ENCODE measurements at places on chromosomes 1 and 21.
A peak's percentile ranks its signal among the peaks of the same experiment; 100 is the strongest.

- no peak for DNase-seq
Observed at GRCh38 chr1:24584171-24584647, 28.3 kb downstream of the NCMAP start.

DNA sequence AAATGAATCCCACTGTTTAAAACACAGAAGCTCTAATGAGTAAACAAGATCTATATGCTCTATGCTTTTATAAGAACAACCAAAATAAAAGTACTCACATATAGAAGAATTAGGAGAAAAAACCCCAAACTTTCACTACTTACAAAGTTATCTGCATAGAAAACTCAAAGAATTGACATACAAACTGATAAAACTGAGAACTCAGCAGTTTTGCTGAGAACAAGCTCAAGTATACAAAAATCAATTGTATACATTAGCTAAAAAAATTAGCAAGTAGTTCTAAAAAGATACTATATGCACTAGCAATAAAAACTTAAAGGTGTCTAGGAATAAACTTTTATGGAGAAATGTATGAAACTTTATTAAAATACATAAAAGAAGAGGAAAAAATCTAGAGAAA lies 186.2 kb upstream of the KAZN start:
- no peak for DNase-seq

DNA sequence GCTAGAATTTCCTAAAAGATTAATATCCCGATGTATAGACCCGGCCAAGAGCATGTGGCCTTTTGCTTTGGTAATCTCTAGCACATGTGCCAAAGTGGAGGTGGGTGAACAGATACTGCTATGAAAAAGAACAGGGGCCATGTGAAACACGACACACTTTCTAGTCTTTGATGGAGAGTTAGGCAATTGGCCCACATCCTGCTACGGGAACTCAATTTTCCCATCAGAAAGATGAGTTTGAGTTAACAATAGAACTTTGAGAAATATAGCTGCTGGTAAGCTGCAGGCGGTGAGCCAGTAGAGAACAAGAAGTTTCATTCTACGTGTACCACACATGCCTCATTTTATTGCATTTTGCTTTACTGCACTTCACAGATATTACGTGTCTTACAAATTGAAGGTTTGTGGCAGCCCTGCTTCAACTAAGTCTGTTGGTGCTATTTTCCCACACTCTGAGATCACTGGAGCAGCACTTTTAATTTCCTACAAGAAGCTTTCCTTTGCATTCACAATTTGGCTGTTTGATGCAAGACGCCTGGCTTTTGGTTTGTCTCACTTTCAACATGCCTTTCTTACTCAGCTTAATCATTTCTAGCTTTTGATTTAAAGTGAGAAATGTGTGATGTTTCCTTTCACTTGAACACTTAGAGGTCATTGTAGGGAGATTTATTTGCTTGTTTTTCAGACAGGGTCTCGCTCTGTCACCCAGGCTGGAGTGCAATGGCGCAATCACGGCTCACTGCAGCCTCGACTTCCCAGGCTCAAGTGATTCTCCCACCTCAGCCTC lies 46.3 kb downstream of the HTR6 start:
- DNase-seq, result no peak

GRCh38 chr1:228095161-228095560 lies 8.0 kb downstream of the C1orf35 start:
- DNase-seq, result no peak

- DNase-seq, result no peak
Observed at GRCh38 chr1:118075116-118075515, 109.9 kb downstream of the SPAG17 start.

DNA sequence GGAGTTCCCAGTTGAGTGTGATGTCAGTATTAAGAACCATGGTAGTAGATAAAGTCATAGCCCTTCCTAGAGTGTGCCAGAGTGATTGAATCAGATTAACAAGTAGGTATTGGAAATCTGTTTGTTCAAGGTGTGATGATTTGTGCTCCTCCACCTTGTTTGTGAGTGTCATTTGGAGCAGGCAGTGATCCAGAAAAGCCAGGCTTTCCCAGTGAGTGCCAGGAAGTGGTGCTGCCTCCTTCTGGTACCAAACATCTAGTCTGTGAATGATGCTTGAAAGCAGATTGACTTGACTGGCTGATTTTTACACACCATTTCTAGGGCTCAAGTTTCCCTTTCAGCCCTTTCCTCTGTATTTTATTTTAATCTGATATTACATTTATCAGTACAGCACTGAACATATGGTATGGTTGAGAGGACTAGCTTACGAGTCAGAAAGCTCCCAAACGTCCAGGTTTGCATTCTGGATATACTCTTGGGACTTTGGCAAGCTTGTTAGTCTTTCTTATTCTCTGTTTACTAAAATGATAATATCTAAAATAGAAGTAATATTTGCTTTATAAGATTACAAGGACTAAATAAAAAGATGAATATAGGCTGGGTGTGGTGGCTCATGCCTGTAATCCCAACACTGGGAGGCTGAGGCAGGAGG lies 100.7 kb downstream of the PATJ start:
- DNase-seq, result no peak

DNA sequence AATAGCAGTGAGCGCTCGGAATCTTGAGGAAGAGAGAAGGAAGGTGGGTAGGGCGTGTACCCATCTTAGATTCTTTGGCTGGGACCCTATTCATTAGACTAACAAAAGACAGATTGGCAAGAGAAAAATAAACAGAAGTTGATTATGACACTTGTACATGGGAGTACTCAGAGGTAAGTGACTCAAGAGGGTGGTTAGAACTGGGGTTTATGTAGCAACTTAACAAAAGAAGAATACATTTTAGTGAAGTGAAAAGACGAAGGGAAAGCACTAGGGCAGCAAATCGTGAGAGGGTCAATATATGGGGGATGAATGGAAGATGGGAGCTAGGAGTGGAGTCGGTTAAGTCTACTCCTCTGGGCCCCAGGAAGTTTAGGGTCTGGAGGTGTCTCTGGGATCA lies 25.8 kb upstream of the RCC2 start:
- no peak for DNase-seq

- DNase-seq, result no peak
Observed at GRCh38 chr1:205950280-205950679, 7.0 kb upstream of the SLC26A9 start.

DNA sequence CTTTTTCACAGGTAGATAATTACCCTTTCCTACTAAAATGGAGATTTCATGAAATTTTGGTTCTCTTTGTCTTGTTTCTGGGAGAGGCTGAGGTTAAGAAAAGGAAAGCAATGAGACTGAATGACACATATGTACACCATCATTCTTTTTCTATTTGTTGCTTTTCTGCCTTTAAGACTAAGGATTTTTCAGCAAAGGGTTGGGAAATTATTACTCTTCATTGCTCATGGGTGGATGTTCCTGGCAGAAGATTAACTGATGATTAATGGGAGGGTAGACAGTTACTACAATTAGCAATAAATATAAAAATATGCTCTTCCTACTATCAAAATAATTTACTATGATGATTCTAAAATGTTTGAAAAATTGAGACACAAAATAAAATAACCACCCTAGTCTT lies 316.5 kb upstream of the USP24 start:
- DNase-seq, result no peak

- DNase-seq, result no peak
Observed at GRCh38 chr1:231656741-231657140, 30.2 kb downstream of the DISC1 start.

DNA sequence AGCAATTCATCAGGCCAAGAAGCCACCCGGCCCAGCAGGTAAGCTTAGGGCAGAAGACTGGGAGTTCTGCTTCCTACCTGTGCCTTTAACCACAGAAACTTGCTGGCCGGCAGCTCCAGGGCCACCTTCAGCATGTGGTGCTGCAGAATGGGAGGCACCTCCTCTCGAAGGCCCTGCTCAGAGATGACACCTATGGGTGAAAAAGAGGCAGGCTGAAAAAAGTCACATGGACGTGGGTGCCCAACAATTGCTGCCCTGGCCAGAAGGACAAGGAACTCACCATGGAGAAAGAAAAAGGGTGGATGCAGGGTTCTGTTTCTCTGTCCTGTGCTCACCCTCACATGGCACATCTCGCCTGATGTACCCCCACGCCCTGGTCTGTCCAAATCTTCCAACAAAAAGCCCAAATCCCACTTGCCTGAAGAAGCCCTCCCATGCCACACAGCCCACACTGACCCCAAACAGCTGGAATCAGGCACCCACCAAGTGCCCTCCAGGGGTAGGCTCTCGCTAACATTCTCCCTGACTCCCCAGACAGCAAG lies 33.0 kb downstream of the URB1 start:
- no peak for DNase-seq

DNA sequence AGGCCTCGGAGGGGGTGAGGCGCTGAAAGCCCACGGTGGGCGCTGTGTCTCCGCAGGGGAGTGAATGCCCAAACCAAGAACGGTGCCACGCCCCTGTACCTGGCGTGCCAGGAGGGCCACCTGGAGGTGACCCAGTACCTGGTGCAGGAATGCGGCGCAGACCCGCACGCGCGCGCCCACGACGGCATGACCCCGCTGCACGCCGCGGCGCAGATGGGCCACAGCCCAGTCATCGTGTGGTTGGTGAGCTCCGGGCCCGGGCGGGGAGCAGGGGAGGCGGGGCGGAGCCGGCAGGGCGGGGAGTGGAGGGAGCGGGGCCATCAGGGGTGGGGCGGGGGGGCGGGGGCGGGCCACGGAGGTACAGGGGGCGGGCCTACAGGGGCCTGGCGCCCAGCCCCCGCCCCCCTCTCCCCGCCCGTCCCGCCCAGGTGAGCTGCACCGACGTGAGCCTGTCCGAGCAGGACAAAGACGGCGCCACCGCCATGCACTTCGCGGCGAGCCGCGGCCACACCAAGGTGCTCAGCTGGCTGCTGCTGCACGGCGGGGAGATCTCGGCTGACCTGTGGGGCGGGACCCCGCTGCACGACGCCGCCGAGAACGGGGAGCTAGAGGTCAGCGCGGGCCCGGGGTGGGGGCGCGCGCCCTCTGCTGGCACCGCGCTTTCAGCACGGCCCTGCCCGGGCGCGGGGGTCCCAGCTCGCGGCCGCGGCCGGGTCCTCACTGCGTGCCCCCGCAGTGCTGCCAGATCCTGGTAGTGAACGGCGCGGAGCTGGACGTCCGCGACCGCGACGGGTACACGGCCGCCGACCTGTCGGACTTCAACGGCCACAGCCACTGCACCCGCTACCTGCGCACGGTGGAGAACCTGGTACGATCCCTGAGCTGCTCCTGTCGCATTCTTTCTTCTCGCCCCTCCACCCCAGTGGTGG lies 15.9 kb downstream of the ESPN start:
- no peak for DNase-seq

DNA sequence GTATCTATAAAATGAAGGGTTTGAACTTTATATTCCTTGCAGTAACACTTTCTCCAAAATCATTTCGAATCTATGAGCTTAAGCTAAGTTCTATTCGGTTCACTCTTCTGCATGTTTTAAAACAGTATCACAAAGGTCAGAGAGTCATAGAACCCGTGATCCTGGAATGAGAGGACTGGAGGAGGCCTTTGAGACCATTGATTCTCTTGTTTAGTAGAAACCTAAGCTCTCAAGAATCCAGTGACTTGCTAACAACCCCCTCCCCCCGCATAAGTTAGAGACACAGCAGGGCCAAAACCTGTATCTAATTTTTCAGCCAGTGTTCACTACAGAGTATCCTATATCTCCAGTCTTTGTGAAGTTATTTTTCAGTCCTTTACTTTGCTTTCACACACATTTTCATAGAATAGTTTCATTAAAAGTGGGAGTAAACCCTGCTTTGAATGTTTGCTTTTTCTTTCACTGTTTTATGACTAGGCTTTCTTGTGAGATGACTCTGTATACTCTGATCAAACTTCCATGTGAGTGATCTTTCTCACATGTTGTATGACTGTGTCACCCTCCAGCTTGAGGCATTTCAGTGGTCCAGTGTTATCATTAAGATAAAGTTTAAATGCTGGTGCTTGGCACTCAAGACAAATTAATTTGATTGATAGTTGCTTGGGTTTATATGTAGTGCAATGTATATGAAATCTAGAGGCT lies 275.4 kb upstream of the SGIP1 start:
- DNase-seq, result no peak

- DNase-seq, result no peak
Observed at GRCh38 chr1:93591676-93592550, 89.7 kb downstream of the BCAR3 start.

- no peak for DNase-seq
Observed at GRCh38 chr1:21773585-21773984, 9.4 kb downstream of the USP48 start.

DNA sequence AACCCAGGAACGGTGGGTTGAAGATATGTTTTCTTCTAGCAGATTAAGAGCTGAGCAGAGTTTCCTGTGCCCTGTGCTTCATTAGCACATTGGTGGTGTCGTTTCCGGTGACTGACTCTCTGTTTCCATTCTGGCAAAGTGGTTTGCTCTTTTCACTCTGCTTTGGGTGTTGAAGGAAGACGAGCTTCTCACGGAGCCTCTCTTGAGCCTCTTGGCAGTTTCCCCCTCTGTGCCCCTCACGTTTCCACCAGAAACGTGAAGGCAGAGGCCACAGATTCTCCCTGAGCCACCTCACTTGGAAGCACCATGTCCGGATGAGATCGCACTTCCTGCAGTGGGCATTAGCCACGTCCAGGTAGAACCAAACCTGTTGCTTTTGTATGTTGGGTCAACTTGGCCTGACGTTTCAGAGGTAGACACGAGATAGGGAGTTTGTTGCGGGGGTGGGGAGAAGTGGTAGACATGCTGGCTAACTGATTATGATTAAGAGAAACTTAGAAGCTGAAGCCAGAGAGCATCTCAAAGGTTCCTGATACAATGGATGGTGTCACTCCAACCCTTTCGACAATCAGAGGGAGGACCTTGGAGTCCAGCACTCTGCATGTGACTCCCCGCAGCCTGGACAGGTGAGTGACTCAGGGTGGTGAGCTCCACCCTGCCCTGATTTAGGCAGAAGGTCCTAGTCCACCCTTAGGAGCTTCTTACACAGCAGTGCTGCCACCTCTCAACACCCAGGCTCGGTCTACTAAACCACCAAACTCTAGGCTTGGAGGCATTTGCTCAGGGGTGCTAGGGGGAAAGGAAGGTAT lies at the start of gene LAX1:
Gene LAX1 (plus strand): TSS at position 155 of the 809 bp plus-strand sequence. CDS start 383 bp downstream, at position 538.
- peak; percentile 61 for DNase-seq

DNA sequence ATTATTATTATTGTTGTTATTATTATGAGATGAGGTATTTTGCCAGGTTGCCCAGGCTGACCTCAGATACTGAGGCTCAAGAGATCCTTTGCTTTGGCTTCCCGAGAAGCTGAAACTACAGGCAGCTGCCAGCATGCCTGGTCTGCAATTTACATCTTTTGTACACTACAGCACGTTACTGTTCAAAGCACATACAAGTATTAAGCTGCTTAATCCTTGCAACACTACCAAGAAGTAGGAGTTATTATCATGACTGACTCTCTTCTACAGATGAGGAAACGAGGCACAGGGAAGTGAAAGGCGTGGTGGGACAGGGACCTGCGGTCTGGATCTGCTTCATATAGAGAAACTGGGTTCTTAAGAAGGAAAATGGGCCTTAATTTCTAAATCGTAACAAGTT lies 11.6 kb downstream of the ERG start:
- no peak for DNase-seq

Measured in activated CD8-positive, alpha-beta memory T cell treated with anti-CD3 and anti-CD28 coated beads for 48 hours (primary cell).